ENCODE measurements at places on chromosomes 12 and 14.

DNA sequence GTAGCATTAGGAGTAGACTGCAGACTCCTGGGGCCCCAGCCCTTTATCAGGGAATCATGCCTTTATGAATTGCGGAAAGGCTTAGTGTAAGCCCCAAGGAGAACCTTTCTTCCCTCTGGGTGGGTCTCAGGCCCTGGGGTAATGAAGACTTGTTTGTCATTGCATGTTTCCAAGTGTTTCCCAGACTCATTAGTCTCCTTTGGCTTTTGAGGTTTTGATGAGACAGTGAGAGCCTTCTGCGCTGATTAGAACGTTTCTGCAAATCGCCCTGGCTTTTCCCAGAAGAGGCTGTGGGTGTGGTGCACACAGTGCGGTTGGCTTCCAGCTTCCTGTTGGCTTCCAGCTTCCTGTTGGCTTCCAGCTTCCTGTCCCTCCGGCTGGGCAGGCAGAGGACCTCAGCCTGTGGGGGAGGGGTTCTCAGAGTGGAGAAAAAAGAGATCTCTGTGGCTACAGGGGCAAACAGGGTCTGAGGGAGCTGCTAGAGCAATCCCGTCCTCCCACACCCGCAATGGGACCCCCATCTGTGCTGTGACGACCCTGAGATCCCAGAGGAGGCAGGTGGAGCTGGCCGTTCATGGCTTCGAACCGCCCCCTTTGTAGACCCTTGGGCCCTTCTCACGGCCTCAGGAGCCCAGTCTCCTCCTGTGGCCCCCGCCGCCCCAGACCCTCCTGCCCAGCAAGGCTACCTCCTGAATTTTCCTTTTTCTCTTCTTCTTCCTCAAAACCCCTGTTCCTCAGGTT is 42.1 kb downstream of the GPR68 start:
- no peak for DNase-seq

DNA sequence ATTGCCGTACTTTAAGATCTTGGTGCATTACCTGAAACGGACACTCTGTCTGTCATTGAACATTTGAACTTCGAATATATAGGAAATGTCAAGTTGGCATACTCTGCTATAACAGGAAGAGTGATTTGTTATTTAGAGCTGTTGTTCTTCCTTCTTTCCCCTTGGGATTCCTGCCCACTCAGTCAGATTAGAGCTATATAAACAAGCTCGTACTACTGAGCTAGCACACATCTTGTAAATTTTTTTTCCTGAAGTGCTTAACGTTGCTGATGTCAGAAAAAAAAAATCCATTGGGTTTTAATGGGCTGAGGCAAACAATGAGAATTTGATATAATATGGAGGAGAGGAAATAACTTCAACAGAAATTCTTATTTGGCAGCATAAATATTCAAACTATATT is 26.8 kb downstream of the RGS6 start:
- DNase-seq, result no peak

DNA sequence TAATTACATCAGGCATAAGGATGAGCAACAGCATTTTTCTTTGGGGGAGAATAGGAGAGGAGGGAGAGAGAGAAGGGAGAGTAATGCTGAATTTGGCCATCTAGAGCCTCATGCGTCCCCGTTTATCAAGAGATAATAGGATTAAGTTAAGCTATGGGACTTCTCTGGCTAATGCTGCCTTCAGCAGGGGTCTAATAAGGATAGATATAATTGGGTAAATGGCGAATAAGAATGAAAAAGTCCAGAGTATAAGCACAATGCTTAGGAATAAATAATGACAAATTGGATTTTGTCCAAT is 470.0 kb downstream of the EGLN3 start:
- DNase-seq, result no peak

GRCh38 chr14:99389174-99389826 is 91.4 kb downstream of the SETD3 start:
- DNase-seq, result peak; percentile 11

GRCh38 chr14:97120204-97120603 is 323.0 kb downstream of the VRK1 start:
- DNase-seq, result no peak

Measured in NCI-H1092 (cell line).